ENCODE measurements at places on chromosomes 5 and 9.

- no peak for DNase-seq
These were observed 15.2 kb upstream of the ZCCHC9 start for GRCh38 chr5:81286059-81286617.

DNA sequence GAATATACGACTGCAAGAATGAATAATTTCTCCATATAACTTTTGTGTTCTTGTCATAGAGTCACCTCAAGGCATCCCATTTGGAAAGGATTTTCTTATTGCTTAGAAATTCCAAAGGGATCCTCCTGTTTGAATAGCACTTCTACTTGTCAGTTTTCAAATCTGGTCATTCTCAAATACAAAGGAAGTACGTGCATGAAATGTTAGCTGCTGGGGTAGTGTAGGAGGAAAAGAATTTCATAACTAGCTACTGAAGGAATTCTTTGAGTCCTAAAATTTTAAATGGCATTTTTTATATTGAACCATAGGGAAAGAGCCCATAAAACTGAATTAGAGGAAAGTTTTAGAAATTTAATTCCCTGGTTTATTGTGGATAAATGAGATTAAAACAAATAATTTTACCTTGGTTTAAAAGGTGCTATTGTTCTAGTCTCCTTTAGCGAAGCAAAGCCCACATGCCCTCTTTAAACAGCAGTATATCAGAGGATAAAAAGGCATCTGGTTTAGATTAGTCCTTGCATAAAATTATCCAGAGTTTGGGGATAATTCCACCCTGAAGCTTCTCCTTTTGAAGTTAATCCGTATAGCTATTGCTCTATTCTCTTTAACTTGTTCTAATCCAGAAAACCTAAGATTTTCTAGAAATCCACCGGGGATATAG is 2.0 kb upstream of the MPDZ start:
- DNase-seq: no peak

DNA sequence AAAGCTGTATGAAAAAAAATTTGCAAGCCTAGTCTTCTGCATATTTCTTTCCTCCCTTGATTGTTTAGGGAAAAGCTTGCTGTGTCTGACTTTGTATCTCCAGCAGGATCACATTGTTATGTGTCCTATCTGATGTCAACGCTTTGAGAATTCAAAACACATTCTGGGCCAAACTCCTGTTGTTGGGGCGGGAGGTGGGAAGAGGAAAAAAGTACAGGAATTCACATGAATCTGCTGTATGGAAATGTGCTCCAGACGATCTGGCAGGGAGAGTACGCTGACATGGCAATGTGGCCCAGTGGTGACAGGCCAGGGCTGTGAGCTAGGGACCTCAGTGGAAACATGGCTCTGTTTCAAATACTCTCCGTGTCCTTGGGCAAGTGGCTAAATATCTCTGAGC is 87.4 kb upstream of the GNA14 start:
- DNase-seq: no peak

GRCh38 chr9:4590430-4591122 is 71.5 kb upstream of the PLPP6 start:
- DNase-seq: no peak

DNA sequence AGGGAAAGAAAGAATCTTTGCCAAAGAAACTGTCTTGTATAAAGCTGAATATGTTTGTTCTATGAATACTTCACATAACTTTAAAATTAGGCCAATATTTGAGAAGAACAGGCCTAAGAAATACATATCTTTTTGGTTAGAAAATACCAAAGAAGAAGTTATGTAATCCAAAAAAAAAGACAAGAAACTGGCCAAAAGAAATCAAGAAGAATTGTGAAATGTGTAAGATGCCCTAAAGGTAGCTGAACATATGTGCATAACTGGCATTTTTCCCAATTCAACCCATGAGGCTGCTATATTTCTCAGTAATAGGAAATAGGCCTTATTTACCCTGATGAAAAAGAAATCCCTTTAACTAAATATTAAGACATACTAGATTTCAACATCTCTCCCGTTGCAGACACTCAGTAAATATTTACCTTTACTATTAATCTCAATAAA is 290.0 kb downstream of the CETN3 start:
- DNase-seq: no peak

Measured in stimulated activated CD4-positive, alpha-beta T cell treated with anti-CD3 and anti-CD28 coated beads, Interleukin-12 subunit alpha, Interleukin-12 subunit beta, amount 100 ng/mL, for 24 hours (primary cell).